ENCODE measurements at places on chromosomes 1 and 21.

- DNase-seq = no peak
Observed at GRCh38 chr21:15152591-15152990, 87.8 kb upstream of the NRIP1 start.

- DNase-seq = no peak
Observed at GRCh38 chr21:38402291-38402690, 96.0 kb downstream of the ERG start.

DNA sequence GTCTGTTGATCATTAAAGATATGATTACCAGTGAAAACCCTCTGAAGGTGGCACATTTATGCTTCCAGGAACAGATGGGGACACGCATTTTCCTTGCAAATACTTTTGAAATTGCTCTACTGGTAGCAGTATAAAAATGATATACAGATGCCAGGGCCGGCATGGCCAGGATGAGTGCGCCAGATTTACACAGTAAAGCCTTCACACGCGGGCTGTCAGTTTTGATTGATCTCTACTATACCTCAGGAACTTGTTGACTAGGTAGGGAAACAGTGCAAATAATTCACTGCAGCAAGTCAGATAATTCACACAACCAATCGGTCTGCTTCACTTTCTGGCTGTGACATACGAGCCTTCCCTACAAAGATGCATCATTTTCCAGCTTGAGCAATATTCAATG is 123.2 kb upstream of the BARHL2 start:
- DNase-seq = no peak

DNA sequence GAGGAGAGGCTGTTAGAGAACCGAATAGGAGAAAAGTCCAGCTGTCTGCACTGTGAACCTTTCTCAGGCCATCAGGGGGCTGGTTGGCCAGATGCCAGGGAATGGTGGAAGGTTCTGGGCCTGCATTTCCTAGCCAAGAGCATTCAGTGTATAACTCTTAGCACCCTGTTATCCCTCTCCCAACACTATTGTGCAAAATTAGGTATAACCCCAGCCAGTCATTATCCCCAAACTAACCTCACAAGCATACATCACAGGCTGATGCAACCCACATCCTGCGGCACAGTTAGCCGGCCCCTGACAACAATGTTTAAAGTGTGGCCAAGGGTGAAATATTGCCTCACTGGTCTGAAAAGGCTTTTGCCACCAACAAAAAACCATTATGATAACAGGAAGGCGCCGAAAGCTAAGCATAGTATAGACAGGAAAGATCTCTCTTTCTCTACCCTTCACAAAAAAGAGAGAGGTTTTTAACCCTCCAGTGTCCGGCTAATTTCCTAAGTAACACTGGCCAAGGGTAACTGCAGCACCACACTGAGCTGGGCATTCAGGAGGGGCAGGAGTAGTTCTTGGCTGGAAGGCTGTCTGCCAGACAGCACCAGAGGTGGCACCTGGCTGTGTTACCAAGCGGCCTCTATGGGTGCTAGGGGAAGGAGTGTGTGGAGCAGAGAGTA is 77.3 kb upstream of the BCAR3 start:
- no peak for DNase-seq

- DNase-seq = no peak
Observed at GRCh38 chr1:9238550-9238949, 4.0 kb downstream of the H6PD start.

- no peak for DNase-seq
Observed at GRCh38 chr1:172719066-172719627, 60.2 kb downstream of the FASLG start.

DNA sequence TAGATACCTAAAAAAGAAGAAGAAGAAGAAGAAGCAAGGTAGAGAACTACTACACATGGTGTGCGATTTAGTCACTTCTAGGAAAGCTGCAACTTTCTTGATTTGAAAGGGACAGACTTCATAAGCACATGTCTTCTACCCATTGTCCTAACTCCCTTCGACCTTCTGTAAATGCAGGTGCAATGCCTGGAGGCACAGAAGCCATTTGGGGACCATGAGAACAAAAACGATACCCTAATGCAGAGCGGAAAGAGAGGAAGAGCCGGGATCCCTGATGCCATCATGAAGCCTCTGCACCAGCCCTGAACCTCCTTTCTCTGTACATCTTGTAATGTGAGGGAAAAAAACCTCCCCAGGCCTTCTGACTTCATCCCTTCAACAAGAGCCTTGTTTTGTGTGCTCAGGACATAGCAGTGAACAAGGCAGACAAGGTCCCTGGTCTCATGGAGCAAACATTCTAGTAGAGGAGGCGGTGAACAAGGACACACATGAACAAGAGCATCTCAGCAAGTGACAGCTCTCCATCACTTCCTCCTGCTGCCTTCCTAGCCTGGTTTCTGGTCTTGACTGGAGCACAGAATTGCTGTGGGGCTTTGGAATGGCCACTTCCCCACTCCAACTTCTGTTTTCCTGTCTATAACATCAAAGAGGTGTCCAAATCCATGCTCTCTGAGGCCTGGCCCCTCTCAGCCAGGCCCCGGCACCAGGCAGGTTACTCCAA is 5.5 kb upstream of the LAPTM5 start:
- no peak for DNase-seq

DNA sequence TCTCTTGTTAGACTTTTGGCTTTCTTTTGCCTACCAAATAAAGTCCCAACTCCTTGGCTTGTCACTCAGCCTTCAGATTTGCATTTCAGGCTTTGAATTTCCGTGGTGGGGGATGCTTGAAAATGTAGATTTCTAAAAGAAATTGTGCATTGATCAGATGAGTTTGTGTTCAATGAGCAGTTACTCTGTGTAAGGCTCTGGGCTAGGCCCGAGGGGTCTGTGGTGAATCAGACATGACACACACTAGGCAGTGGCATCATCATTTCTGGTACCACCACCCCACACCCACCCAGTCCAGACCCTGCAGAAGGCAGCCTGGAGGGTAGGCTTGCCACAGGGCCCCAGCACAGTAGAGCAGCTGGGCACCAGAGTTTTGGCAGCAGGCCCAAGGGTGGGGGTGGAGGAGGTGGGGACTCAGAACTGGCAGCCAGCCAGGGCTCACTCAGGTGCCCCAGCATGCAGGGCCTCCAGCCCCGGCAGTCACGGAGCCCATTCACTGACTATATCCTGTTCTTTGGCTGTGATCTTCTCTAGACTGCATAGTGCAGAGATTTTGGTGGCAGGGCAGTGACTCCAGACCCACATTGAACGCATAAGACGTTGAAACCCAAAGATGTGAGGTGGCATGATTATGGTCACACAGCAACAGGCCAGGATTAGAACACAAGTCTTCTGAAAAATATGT is 97.2 kb upstream of the ARTN start:
- no peak for DNase-seq

- DNase-seq = no peak
Observed at GRCh38 chr1:152513081-152513480, 1.2 kb upstream of the CRCT1 start.

- DNase-seq = no peak
Observed at GRCh38 chr1:207648334-207649209, 3.6 kb downstream of the CR1L start.

GRCh38 chr1:13832536-13832935 is 132.5 kb downstream of the PRDM2 start:
- DNase-seq = no peak

GRCh38 chr1:98398649-98399048 is 262.9 kb upstream of the SNX7 start:
- DNase-seq = no peak

- DNase-seq = no peak
Observed at GRCh38 chr1:165445388-165445787, 462 bp upstream of the RXRG start.

DNA sequence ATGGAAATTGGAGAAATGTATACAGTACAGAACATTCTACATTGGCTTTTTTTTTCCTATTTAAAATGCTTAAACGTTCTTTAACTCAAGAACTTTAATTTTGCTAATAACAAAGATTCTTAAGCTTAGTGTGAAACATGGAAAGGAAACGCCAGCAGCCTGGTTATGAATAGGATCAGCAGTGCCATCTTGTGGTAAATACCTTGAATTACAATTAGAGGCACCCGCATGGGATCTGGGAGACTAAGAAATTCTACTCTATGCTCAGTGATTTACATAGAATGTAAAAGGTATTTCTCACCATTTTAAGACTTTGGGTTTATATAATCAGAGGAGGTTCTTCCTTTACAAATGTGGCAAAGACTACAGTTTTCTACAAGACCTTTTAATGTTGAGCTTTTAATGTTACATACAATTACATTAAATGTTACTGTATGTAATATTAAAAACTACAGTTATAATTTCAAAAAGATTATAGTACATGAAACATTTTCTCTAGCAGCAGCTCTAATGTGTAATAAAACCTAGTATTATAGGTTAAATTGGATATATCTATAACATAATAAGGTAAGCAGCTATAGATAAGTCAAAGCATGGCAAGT is 32.1 kb upstream of the APOBEC4 start:
- DNase-seq = no peak

- no peak for DNase-seq
Observed at GRCh38 chr1:7781501-7781900, 2.6 kb upstream of the PER3 start.

- DNase-seq = no peak
Observed at GRCh38 chr1:44553771-44554170, 120.5 kb downstream of the TMEM53 start.

DNA sequence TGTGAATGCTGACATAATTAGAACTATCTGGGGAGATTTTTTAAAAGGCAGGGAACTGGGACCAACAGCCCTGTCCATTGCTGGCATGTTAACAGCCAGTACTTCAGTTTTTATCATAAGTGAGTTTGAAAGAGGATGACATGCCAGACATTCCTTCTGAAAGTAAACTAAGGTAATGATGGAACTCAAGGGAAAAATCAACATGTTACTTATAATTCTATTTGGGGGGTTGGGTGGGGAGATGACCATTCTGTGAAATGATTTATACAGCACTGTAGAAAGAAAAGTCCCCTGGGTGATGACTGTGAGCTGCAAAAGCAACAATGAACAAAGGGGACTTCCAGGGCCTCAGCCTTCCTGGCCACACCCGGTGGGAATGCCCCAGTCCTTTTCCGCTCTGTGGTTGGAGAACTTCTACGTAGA is 5.4 kb upstream of the LAMC2 start:
- no peak for DNase-seq

DNA sequence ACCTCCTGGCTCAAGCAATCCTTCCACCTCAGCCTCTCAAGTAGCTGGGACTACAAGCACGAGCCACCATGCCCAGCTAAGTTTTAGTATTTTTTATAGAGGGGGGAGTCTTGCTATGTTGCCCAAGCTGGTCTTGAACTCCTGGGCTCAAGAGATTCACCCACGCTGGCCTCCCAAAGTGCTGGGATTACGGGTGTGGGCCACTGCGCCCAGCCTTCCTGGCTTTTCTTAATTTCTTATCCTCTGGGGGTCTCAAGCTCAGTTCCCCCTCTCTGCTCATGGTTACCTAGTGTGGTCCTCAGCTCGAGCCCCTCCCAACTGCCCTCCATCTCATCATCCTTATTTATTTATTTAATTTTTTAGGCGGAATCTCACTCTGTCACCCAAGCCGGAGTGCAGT is 2.9 kb upstream of the RPL22 start:
- no peak for DNase-seq

GRCh38 chr1:225573216-225573615 is 79.7 kb downstream of the ENAH start:
- DNase-seq = no peak

- DNase-seq = no peak
Observed at GRCh38 chr1:116693759-116694480, 26.4 kb upstream of the IGSF3 start.

DNA sequence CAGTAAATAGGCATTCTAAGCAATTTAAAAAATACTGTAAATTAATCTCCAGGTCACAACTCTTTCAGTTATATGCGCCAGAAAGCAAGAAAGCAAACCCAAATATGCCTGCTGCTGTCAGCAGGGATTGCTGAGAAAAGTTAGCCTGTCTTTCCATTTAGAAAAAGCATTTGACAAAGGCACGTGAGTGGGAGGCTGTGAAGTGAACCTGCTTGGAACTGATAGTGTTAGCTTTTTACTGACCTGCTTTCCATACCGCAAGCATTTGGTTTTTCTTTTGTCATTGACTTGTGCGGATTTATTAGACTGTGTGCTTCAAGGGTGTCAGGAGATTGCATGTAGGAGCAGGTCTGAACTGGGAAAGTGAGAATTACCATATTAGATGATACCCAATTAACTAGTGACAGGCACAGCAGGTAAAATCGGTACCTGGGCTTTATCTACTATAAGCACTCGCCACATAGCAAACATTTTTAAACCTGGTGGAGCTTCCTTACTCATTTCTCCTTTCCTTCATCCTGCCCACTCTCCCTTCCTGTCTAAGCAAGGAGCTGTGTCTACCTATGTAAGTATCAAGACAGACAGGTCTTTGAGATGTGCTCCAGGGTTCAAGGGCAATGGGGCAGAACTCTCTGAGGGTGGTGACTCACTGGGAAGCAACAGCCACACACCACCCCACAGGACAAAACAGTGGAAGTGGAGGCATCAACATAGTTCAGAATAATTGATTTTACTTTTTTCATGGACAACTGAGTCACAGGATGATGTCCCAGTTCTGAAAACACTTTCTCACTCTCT is 323.9 kb downstream of the DISC1 start:
- no peak for DNase-seq

DNA sequence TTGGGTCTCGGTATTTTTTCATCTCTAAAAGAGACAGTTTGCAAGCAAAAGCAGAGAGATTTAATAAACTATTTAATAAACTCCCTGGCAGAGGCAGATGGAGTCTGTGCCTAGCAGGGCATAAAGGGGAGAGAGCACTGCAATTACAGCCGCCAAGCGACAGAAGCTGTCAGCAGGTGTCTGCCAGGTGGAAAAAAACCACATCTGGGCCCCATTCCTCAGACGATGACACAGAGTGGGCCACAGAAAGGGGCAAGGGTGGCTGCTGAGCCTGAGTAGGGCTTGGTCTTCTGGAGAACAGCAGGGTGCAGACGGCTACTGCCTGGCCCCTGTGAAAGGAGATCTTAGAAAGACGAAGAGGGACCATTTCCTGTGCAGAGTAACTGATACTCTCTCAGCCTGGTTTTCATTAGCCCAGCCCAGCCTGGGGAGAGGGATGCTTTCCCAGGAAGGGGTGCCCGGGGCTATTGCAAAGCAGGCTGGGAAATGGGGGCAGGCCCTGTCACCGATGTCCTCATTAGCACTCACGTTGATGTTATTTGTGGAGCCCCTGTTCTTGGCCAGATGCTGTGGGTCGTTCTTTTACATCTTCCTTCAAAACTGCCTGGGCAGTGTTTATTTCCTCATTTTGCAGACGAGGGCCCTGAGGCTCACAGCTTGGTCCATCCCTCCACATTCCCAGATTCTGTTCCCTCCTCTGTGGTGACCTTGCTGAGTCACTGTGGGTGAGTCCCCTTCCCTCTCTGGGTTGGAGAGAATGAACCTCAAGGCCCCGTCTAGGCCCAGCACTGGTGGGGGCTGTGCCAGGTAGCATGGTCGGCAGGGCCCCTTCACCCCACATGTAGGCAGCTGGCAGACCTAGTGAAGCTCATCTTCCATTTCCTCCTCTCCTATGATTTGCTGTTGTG is 472.7 kb downstream of the PTPRU start:
- DNase-seq = no peak
